Stimulated activated CD8-positive, alpha-beta memory T cell treated with anti-CD3 and anti-CD28 coated beads, Interleukin-4, amount 100 ng/mL, for 24 hours (primary cell): ENCODE measurements at places on chromosomes 5 and 9.

- no peak for DNase-seq
Observed at GRCh38 chr5:58666141-58666540, 83.3 kb downstream of the RAB3C start.

DNA sequence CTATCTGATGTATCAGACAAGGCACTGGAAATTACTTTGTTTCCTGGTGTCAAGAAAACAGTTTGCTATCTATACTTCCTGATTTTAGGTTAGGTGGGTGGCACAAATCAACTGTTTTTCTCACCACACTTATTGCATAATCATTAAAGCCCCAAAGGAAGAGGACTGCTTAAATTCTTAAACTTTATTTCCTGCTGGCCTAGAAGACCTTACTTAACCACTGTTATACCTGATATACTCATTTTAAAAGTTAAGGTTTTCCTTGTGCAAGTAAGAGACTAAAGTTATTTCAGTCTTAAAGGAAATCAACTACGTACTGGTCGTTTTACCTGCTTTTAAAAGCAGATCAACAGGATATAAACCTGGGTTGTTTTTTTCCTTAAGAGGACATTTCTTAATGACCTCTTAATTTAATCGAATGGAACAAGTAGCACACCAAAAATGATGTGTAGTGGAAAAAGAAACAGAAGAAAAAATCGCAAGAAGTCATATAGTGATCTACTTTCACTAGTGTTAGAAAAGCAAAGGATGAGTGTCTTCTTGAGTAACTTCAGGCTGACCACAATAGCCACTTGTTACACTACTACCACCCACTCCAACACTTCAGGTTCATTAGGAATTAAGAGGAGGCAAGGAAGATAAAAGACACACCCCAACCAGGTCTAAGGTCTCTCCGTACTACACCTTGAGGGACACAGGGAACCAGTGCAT lies 974 bp downstream of the CLINT1 start:
- no peak for DNase-seq

- no peak for DNase-seq
Observed at GRCh38 chr9:133701321-133701980, 36.7 kb downstream of the SARDH start.

DNA sequence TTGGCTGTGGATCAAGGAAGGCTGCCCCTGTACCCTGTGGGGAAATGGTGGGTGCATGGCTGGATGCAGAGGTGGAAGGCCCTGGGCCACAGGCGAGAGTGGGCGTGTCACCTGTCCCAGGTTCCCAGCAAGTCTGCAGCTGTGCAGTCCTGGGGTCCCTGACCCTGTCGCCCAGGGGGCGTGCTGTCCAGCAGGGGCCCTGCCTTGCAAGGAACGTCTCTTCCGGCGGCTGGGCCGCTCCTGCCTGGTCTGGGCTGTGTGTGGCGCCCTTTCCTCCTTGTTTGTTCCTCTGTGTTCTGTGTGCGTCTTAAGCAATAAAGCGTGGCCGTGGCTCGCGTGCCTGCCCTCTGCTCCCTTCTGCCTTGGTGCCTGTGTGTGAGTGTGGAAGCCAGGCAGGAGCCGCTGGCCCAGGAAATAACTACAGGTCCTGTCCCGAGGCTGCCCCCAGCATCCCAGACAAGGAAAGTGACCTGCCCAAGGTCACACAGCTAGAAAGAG lies 8.4 kb downstream of the SLC2A6 start:
- DNase-seq: no peak

DNA sequence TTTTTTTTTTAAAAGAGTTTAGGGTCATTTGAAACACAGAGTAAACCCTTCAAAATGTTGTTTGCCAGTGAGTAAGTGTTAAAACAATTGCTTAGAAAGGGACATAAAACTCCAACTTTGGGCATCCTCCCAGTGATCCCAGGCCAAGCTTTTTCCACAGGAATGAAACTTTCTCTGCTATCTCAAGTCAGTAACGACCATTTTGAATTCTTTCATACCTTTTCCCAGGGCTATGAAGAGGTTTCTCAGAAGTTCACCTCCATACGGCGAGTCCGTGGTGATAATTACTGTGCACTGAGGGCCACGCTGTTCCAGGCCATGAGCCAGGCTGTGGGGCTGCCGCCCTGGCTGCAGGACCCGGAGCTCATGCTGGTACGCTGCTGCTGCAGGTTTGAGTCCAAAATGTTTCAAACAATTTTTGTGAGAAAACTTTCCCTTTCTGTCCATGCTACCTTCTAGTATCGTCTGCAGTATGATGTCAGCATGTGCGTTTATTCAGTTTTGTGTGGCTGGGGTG lies 16.8 kb downstream of the OTULIN start:
- no peak for DNase-seq

GRCh38 chr5:163447875-163448274 lies 10.5 kb downstream of the CCNG1 start:
- DNase-seq: no peak
